ENCODE measurements at places on chromosomes 5 and 9.
A peak's percentile ranks its signal among the peaks of the same experiment; 100 is the strongest.

- H3K4me3 ChIP-seq: no peak overlapping the region
- peaks cover 69% of the 10 kb centered on the region for H3K36me3 ChIP-seq
- H3K4me1 ChIP-seq: peaks cover under 1% of the 10 kb centered on the region
Measured at GRCh38 chr5:179834120-179834519, 13.4 kb downstream of the SQSTM1 start.

- no peaks in the 10 kb centered on the region for H3K27me3 ChIP-seq
- H3K36me3 ChIP-seq: no peaks in the 10 kb centered on the region
- H3K4me1 ChIP-seq: no peaks in the 10 kb centered on the region
Measured at GRCh38 chr5:15373151-15373550, 126.8 kb upstream of the FBXL7 start.

- no peak overlapping the region for H3K27ac ChIP-seq
- no peaks in the 10 kb centered on the region for H3K4me1 ChIP-seq
- no peaks in the 10 kb centered on the region for H3K27me3 ChIP-seq
- DNase-seq: no peak
- no peaks in the 10 kb centered on the region for H3K36me3 ChIP-seq
Measured at GRCh38 chr9:35771943-35772342, 17.9 kb upstream of the MSMP start.

DNA sequence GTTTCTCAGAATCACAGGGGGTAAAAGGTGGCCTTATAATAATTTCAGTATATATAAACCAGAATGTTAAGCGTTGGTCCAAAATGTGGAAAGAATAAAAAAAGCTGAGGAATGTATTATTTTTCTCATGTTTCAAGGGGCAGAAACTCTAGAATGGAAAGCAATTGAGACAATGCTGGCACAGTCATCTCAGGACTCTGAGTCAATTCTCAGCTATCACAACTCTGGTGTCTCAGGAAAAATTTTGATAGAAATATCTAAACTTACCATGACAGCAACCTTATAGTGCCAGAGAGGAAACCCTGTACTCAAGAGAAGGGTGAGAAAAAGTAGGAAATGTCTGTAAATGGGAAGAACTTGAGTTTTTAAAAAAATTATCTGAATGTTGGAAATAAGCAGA is 1189.4 kb upstream of the NUDT12 start:
- no peak overlapping the region for H3K27ac ChIP-seq
- no peaks in the 10 kb centered on the region for H3K4me1 ChIP-seq

DNA sequence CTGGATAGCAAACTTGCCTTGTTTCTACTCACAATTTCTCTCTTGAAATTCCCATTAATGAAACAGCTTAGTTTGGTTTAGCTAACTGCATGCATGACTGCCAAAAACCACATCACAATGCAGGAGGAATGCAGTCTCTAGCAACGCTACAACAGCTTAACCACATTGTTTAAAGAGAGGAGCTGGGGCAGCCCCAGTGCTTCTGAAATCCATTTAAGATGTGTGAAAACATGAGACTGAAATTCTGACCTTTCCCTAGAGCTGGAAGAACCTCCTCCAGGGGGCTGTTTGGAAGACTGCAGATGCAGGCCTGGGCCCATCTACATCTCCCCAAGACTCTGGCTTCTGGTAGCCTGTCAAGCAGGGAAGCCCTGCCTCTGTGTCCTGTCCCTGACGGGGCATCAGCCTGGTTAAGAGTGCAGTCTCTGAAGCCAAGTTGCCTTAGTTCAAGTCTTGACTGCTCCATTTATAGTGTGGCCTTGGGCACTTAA is 157.1 kb downstream of the ZNF462 start:
- H3K4me1 ChIP-seq: peaks cover 10% of the 10 kb centered on the region
- H3K4me3 ChIP-seq: peak overlapping the region; percentile 60
- no peaks in the 10 kb centered on the region for H3K27me3 ChIP-seq
- peak overlapping the region; percentile 39 for H3K27ac ChIP-seq
- DNase-seq: peak; percentile 71
- no peaks in the 10 kb centered on the region for H3K36me3 ChIP-seq
